Daoy (cell line): ENCODE measurements at places on chromosomes 1 and 21. TPM values are rescaled to one million over a fixed set of nuclear protein-coding genes. Genes with fewer than 3 reads are reported as not detected.

GRCh38 chr1:208213786-208214185, 30.4 kb downstream of the PLXNA2 start:
- DNase-seq = no peak

- no peak for DNase-seq
Observed at GRCh38 chr1:57348921-57349320, 74.9 kb downstream of the DAB1 start.

GRCh38 chr1:31742462-31743212, 21.5 kb downstream of the ADGRB2 start:
- no peak for DNase-seq

NIBAN1 gene
- 15.4 and 17.4 TPM in 2 replicates for total RNA-seq

DNA sequence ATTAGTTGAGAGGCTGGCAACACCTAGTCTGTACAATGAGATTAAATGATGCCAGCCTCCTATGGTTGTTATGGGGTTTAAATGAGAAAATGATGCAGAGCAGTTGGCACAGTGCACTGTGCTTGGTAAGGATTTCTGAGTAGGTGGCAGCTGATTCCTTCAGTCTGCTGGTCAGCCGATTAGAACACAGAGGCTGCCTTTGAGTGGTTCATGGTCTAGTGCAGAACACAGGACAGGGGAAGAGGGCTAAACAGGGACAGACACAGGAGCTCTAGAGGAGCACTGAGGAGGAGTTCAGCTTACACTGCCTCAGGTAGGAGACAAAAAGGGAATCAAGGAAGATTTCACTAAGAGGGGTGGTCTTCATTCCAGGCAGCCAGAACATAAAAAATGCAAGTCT, 1.4 kb downstream of the TIE1 start:
- no peak for DNase-seq

- no peak for DNase-seq
Observed at GRCh38 chr1:162422662-162423375, 10.9 kb upstream of the SH2D1B start.

DNA sequence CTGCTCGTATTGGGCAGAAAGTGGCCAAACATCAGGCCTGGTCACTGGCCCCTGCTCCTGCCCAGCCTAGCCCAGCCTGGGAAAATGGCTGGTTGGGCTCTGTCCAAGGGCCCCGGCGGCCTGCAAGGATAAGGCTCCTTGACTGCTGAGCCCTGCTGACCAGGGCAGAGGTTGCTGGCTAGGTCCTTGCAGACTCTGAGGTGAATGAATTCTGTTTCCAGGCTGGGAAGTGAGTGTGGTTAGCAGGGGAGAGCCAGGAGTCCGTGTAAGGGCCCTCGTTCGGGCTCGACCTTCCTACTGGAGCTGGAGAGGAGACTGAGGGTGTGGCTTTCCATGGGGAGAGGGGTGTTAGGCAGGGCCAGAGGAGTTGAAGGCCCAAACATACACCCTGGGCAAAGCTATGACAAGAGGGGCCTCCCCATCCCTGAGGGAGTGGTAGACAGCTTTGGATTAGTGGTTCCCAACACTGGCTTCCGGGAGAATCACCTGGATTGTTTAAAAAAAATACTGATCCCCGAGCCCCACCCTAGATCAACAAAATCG, 20.6 kb downstream of the CSF1 start:
- no peak for DNase-seq

- DNase-seq = no peak
Observed at GRCh38 chr1:98292994-98293393, 368.5 kb upstream of the SNX7 start.

DNA sequence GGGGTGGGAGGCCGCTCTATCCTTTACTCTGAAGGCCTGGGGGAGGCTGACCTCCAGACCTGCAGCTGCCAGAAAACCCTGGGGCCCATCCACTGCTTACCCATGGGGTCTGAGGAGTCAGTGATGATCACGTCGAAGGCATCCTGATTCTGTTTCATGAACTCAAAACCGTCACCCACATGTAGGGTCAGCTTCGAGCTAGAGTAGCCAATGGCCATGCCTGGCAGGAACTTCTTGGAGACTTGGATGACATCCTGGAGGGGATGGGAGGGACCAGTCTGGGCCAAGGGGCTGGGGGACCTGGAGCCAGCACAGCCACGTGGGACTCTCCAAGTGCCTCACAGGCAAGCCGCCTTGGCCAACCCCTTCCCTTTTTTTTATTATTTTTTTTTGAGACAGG, 3.3 kb downstream of the SRM start:
- DNase-seq = no peak

TMPRSS3 gene
- total RNA-seq = 8.7 TPM in 1 of 2 replicates, not detected in the other

DNA sequence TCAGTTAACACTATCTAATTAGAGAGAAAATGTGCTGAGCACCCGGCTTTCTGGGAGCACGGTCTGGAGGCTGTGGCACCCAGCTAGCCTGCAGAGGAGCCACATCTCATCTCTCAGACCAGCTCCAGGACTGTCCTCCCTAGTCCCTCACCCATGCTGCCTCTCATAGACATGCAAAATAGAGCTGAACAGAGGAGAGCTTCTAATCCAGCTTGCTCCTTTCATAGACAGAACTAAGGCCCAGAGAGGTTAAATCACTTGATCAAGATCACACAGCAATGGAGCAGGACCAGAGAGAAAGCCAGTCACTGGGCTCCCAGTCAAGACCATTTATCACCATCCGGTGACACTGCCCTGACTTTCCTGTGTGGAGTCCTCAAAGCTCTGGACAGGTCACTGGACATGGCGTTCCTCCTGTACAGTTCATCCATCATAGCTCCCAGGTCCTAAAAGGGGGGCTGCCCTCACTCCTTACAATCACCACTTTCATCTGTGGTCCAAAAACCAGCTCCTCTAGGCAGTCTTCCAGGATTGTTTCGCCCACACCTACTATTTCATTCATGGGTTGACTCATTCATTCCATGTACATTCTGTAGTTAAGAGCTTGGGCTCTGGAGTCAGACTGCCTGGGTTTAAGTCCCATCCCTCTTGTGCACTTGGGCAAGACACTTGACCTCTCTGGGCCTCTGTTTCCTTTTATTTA, 8.8 kb upstream of the CAMK2N1 start:
- peak; percentile 84 for DNase-seq
